ENCODE measurements at places on chromosomes 13 and 19.

DNA sequence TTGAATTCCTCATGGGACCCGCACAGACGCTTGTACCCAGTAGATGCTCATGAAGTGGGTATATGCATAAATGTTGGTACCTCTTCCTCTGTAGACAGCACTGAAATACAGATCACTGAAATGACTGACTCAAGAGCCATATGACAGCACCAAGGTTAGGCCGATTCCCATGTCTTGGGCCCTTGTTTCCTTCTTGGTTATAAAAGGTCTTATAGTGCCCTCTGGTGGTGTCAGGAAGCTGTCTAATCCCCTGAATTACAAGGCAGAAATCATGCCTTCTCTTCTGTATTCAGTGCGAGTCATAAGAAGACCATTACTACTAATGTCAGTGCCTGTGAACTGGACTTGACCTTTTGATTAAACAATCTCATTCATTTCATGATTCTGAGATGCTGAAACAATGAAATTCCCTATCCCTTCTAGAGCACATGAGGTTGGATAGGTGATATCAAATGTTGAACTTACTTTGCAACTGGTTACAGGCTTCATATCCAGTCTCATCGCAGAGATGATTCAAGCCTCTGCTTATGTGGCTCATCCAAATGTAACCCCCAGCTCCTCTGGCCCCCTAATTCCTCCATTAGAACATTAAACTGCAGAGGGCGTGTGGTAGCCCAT, 59.7 kb downstream of the SPATA13 start:
- peak; percentile 54 for DNase-seq

GRCh38 chr19:12187625-12188024, 24.7 kb downstream of the ZNF136 start:
- DNase-seq, result no peak

GRCh38 chr19:10420444-10421239, at the start of gene PDE4A:
Gene PDE4A, plus strand, starts transcription at chr19:10420538. Its CDS starts 227 bp downstream, at chr19:10420765.
- DNase-seq, result peak; percentile 51

DNA sequence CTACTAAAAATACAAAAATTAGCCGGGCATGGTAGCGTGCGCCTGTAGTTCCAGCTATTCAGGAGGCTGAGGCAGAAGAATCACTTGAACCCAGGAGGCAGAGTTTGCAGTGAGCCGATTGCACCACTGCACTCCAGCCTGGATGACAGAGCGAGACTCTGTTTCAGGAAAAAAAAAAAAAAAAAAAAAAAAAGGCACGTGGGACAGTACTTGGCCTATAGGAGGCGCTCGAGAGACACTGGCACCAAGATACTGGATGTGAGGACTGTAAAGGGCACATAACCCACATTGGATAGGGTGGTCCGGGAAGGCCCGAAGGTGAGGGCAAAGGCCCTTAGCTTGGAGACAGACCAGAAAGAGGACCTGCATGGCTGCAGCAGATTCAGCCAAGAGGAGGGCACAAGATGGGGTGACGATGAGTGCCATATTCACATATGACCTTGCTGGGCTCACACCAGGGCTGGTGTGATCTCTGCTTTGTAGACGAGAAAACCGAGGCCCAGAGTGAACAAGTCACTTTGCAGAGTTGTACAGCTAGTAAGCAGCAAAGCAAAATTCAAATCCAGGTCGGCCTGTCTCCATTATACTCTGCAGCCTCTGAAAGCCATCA, 89.4 kb downstream of the DPF1 start:
- no peak for DNase-seq

DNA sequence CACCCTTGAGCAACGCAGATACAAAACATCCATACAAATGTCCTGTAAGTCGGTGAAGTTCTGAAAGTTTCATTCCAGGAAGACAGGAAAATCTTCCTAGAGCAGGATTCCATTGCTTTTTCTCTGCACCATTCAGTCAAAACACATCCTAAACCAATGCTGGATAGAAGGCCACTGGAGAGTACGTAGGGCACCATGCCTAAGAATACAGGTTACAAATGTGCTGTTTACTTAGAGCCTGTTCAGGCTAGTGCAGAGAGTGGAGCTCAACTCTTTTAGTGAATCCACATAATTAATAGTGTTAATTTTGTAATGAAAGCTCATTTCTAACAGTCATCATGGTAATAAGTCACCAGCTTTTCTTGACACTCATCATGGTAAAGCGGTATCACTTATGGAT, 187.6 kb downstream of the NHLRC3 start:
- DNase-seq, result no peak

DNA sequence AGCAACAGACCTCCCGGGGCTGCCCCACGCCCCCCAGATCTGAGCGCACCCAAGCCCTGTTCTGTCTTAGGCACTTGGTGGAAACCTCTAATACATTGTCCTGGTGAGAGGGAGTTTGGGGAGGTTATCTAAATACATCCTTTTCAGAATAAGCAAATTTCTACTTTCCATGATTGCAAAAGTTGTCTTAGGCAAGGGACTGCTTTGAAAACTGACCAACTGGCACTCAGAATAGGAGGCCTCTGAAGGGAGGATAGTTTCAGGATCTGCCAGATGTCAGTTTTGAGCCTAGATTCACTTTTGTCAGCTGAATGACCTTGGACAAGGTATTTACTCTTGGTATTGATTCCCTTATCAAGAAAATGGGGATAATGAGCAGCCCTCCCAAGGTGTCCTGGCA, 11.8 kb downstream of the SERP2 start:
- no peak for DNase-seq

GRCh38 chr19:34184880-34185491, 12.7 kb downstream of the LSM14A start:
- no peak for DNase-seq

DNA sequence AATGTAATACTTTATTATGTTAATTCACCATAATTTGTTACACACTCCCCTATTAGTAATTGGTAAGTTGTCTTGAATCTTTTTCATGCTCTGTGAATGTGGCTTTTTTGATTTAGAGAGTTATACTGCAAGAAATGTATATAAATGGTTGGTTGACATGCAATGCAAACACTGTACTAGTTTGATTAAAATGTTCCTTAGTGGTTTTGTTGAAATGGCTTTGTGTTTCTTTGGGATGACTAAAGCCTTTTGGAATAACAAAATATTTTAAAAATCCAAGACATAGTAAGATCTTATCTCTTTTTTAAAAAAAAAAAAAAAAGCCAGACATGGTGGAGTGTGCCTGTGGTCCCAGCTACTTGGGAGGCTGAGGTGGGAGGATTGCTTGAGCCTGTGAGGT, 10.5 kb downstream of the LAMP1 start:
- DNase-seq, result no peak

- DNase-seq, result no peak
Measured at GRCh38 chr19:48992581-48993174, 431 bp downstream of the GYS1 start.

GRCh38 chr19:11767633-11768133, 883 bp downstream of the ZNF441 start:
- DNase-seq, result no peak

GRCh38 chr19:32220951-32221350, 124.5 kb upstream of the ZNF507 start:
- no peak for DNase-seq

- no peak for DNase-seq
Measured at GRCh38 chr19:30442674-30443073, 70.5 kb downstream of the ZNF536 start.

- no peak for DNase-seq
Measured at GRCh38 chr13:28171266-28171665, 32.9 kb downstream of the PAN3 start.

- no peak for DNase-seq
Measured at GRCh38 chr13:23799945-23800344, 89.3 kb downstream of the MIPEP start.

GRCh38 chr19:10288662-10289166, 1.0 kb upstream of the ICAM5 start:
- DNase-seq, result no peak

GRCh38 chr13:98189841-98190505, 12.9 kb upstream of the RNF113B start:
- no peak for DNase-seq

DNA sequence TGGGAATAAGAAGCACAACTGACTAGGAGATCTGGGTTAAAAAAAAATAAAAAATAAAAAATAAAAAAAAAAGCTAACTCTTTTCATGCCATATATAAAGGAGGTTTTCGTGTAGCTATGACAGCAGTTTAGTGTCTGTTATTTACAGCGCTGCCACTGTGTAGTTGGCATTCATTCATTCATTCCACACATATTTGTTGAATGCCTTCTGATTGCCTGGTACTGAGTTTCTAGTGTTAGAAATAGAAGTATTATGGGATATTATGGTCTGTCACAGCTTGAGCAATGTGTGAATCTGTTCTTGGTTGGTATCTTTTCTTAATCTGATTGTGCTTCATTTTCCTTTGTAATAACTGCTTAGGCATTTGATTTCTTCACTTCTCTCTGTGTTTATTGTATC, 237.4 kb downstream of the NBEA start:
- no peak for DNase-seq

DNA sequence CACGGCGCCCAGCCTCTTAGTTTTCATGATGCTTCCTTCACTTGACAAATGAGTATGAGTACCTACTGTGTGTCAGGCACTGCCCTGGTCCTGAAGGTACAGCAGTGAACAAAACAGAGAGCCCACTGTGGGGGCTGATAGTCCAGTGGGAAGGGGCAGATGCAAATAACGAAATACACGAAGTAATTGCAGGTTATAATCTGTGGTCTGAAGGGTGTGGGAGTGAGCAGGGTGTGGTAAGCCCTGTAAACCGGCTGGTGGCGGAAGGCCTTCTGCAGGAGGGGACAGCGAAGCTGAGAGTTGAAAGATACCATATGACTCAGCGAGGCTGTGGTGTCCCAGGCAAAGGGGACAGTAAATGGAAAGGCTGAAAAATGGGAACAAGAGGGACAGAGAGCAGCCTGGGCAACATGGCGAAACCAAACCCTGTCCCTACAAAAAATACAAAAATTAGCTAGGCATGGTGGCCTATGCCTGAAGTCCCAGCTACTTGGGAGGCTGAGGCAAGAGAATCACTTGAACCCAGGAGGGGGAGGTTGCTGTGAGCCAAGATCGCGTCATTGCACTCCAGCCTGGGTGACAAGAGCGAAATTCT, 60.5 kb downstream of the MAP4K1 start:
- peak; percentile 38 for DNase-seq

- no peak for DNase-seq
Measured at GRCh38 chr19:13092158-13092543, 10.5 kb downstream of the LYL1 start.

DNA sequence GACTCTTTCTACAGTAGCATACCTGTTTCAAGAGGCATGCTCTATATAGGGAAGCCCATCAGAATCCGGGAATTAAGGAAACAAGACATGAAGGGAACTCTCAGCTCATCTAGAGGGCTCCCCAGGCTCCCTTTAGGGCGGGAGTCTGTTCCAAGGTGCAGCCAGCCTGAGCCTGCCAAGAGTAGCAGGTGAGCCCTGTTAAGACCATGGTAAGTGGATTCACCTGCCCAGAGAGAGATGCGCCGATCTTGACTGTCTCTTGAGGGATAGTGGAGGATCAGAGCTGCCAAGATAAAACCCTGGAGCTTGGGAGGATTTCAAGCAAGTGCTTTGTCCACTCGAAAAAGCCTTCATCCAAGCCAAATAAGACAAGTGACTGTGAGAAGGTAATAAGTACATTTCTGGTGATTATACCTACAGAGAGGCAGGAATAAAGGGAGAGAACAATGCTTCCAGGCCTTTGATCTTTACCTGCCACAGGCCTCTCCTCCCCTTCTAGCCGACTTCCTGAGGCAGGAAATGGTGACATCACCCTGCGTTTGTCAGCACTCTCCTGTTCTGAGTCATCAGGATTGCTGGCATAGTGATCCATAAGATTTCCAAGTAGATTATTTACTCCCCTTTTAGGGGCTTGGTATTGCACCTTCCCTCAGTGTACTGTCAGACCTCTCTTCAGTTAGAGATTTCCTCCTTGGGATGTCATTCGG, 31.5 kb downstream of the KLF5 start:
- DNase-seq, result no peak

DNA sequence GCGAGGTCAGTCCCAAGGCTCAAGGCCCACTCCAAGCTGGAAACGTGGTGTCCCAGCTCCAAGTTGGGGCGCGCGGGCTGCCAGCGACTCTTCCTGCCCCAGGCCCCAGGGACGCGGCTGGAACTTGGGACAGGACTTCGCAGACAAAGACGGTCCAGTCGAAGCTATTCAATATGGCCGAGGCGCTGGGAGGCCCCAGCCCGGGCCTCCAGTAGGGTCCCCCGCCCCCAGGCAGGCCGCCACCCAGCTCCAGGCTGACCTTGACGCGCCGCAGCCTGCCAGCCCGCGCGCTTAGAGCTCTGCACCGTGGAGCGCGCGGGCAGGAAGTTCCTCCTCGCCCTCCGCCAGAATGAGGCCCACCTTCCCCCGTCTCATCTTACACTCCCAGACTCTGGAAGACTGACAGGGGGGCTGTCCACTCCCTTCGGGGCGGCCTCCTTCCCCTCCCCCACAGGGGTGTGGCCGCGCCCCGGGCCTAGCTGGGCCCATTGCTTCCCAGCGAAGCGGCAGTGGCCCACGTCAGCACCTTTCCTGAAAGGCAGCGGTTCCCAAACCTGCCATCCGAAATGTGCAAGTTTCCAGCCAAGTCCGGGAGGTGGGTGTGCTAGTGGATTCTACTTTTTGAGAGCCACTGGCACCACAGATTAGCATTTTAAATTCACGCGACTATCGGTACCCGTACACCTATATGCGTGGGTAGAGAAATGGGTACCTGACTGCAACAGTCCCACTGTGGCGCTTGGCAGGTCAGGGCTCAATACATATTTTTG, at the start of gene CCDC8:
Gene CCDC8 (minus strand): TSS at position 303 of the 770 bp plus-strand sequence. CDS start 754 bp downstream, outside the sequence.
- DNase-seq, result no peak

- no peak for DNase-seq
Measured at GRCh38 chr19:7921302-7921966, 1.3 kb downstream of the SNAPC2 start.
